Activated CD4-positive, alpha-beta T cell treated with anti-CD3 and anti-CD28 coated beads, Interleukin-2, amount 10 ng/mL, durations not matched to agents 7 days and 5 days (primary cell): ENCODE measurements at places on chromosomes 4 and X. TPM values are rescaled to one million over a fixed set of nuclear protein-coding genes. Genes with fewer than 3 reads are reported as not detected.

The S100P gene
- total RNA-seq: 7.2 TPM

The GRIA3 gene
- not detected for total RNA-seq

The HOPX gene
- 74.6 TPM for total RNA-seq

The OTC gene
- not detected for total RNA-seq

The PHKA1 gene
- total RNA-seq: 0.87 TPM

The GUCY1B1 gene
- total RNA-seq: 0.12 TPM

The AMMECR1 gene
- total RNA-seq: 9.9 TPM

The PRR27 gene
- total RNA-seq: not detected

The SH3BP2 gene
- 78.2 TPM for total RNA-seq

The LCORL gene
- 8.0 TPM for total RNA-seq

The GCNA gene
- total RNA-seq: 4.7 TPM

The ARX gene
- total RNA-seq: not detected

The KIT gene
- total RNA-seq: 0.29 TPM

The ZNF157 gene
- total RNA-seq: 0.40 TPM

The ZNF711 gene
- 0.45 TPM for total RNA-seq

The MFAP3L gene
- total RNA-seq: 0.27 TPM

The GYG2 gene
- total RNA-seq: not detected

The POF1B gene
- 0.12 TPM for total RNA-seq

The MAP3K15 gene
- total RNA-seq: 0.23 TPM

The IGSF1 gene
- total RNA-seq: not detected

The GAGE13 gene
- not detected for total RNA-seq

The MAGEB1 gene
- total RNA-seq: not detected

The FNIP2 gene
- 16.4 TPM for total RNA-seq

The TLR2 gene
- total RNA-seq: 0.97 TPM

The SPARCL1 gene
- total RNA-seq: not detected
